Stimulated activated naive CD4-positive, alpha-beta T cell (primary cell): ENCODE measurements at places on chromosomes 6 and 20.

GRCh38 chr6:22008248-22008836 lies 288.5 kb downstream of the PRL start:
- no peak for DNase-seq

DNA sequence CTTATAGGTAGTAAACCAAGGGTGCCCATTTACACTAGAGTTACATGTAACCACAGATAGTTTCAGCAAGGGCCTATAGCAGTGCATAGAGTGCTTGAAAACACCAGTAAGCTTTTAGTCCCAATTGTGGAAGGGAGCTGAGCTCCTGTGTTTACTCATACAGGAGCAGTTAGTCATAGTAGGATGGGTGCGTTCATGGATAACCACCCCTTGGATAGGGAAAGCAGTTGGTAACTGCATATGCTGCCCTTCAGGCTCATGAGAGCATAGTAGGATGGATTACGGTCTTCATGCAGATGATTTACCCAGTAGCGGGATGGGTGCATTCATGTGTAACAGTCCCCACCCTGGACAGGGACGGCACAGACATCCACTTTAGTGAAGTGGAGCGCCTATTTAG lies 45.1 kb downstream of the OR2B6 start:
- DNase-seq, result no peak

DNA sequence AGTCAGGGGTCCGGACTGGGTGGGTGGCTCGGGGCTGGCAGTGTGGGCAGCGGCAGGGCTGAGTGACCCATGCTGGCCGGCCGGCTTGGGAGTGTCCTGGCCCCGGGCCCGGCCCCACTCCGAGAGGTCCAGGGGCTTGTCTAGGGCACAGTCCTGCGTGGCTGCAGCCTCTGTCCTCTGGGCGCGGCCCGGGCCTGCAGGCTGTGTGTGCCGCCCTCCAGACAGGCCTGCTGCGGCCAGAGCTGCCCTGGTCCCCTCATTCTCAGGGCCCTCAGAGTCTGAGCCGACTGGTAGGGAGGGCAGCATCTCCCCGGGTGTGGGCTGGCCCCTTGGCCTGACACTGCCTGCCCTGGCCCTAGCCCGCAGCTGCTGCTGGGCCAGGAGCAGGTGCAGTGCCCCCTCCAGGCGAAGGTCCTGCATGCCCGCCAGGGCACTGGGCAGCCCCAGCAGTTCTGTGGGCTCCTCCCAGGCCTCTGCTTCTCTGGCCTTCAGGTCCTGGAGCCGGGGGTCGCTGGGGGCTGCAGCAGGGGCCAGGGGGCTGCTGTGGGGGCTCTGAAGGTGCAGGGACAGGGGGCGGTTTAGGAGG lies 6.9 kb upstream of the CABLES2 start:
- DNase-seq, result no peak

DNA sequence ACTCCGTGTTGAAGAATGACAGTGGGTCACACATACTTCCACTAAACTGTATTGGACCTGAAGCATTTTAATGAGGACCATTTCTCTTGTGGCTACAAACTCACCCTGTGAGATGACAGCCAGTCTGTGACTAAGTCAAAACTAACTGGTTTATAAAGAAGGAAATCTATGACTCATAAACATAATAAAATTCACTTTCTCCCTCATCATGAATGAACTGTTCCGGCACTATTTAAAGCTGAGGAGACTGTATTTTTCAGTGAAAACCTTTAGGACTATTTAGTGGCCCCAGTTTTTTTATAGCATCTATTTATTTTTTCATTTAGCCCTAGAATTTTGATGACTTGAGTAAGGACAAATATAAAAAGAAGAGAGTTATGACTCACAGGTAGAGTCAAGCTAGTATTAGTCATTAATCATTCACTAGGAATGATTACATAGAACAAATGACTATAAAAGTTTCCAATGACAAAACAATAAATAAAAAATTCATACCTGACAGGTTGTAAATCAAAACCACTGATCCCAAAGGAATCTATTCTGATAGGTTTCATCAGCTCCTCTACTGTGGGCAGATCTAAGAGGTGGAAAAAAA lies 34.2 kb downstream of the CEP162 start:
- DNase-seq, result no peak

DNA sequence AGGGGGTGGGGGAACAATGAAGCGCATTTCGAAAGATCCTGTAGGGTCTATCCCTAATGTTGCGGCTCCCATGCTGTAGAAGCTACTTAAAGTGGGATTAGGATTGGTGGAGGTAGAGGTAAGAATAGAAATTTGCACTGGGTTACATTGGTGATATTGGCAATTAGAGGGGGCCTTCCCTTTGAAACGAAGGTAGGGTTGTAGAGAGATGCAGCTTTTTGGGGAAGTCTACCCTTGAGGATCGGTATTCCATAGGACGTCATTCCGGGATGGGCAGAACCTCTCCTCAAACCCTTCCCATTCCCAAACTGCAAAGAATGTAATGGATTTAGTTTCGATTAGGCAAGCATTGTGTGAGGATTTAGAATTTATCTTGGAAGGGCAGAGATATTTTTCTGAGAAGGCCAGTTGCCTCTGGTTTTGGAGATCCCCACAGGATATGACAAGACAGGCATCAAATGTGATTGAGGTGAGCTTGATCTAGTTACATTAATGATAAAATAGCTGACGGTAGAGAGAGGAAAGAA lies 5.4 kb upstream of the ZNFX1 start:
- no peak for DNase-seq

DNA sequence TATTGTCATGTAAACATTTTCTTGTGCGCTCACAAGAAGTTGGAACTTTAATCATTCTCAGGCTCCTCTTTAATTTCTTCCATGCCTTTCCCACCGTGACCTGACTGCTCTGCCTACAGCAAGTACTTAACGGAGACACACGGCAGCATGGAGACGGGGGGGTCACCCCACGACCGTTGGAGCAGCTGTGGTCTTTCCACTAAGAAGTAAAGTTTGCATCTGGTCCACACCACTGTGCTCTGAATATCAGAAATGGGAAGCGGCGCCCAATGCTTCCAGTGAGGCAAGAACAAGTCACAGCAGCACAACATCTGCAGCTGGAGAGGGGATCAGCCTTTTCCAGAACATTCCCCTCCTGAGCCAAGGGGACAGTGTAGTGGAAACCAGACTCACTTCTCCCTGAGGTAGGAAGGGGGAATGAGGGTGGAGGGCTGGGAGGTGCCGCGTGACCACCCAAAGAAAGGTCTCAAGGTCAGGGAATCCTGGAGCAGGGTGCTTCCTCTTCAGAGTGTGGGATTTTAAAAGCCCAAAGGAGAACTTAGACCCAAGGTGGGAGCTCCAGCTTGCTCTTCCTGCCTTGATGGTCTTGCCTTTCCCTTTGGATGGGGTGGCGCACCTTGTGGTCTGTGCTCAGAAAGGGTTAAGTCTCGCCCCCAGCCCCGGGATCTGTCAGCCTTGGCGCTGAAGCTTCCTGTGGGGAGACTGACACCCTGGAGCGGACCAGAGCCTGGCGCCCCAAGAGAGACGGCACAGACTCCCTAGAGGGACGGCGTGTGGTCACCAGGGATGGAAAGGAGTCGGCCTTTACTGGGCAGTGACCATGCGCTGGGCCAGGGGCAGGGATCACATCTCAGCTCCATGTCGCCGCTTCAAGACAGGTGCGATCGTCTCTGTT lies 25.6 kb upstream of the SMOC2 start:
- DNase-seq, result no peak

- no peak for DNase-seq
Observed at GRCh38 chr6:25302677-25303128, 23.5 kb downstream of the CARMIL1 start.

DNA sequence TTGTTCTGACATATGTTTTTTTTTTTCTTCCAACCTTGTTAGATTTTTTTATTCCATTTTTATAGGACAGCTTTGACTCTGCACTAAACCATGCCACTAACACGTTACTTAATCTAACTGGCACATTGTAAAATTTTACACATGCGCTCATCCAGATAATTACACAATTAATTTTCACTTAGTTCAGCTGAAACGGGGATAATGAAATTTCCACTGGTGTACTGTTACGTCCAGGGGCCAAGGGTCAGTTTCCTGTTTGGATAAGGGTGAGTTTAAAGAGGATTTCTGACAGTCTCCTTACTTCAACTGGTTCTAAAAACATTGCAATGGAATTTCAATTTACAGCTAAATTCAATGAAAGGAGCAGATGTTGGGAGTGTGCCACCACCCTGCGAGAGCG lies 221.8 kb upstream of the CEP162 start:
- no peak for DNase-seq

DNA sequence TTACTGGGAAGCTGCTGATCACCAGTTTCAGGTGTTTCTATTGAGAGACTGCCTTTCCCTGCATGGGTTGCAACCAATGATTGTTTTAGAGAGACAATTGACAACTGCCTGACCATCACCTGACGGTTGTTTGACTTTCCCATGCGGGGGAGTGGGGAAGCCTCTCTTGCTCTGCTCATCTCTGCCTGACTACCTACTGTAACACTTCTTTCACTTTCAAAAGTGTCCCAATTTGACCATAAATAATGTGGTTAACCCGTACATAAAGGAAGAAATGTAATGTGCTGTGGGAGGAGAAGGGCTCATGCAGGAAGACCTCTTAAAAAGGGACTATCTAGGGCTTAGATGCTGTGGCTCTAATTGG lies 122.1 kb upstream of the PHACTR1 start:
- no peak for DNase-seq

DNA sequence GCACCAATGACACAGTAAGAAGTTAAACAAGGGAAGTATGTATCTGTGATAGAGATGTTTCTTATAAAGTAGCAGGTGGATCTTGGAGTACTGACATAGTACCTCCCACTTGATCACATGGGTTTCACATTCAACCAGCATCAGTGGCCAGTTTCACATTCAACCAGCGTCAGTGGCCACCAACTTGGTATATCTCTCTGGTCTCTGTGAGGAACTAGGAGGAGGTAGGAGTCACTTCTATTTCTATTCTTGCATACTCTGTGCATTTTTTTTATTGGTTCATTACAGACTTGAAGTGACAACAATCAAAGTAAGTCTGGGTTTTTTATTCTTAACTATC lies 200.3 kb upstream of the SIM1 start:
- DNase-seq, result no peak

DNA sequence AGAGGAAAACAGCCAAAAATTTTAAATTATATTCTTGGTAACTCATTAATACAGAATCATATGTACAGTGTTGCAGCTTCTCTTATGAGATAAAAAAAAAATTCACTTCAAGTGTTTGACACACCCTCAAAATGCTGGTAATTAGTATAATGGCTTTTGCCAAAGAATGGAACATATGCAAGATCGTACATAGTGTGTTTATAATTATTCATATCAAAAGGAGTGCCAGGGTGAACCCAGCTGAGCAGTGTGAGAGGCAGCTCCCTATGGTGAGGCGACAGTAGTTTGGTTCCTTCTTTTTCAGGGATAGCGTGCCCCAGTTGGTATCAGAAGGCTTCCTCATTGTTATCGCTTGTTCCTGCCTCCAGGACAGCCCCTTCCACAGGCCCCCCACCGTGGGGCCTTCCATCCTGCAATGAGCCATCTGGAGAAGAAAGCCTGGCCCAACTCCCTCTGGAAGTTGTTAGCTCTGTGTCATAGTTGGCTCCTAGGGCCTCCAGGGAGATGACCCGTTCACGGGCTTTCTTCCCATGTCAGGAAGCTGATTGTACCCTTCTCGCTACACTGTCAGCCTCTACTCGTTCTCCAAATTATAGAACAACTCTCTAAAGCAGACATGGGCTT lies 150.7 kb downstream of the FRK start:
- DNase-seq, result no peak

DNA sequence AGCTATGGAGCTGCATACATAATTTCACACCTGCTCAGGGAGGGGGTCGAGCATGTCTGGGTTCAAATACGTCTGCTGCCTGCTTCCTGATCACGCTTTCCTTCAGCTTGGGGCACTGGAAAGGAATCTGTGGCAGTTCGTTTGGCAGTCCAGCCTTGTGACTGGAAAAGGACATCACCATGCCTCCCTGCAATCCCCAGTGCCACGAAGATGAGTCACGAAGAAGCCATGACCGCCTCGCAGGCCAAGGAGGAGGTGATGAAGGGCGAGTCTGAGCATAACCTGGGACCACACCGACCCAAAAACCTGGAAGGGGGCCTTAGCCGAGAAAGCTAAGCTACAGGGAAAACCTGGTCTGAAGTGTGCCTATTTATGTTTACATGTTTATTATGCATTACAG lies 13.1 kb downstream of the JAG1 start:
- DNase-seq, result no peak

DNA sequence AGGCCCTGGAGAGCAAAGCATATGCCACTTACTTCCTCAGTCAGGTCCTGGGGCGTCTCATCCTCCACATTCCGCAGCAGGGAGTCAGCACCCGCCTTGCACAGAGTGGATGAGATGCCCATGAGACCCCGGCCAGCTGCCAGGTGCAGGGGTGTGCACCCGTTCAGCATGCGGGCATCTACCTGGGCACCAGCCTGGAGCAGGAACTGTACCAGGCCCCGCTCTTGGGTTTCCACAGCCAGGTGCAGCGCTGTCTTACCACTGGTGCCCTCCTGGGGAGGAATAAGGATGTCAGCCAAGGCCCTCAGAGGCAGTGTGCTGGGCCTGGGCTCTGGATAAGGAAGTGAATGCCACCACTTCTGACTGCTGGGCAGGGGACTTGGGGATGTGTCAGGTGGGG lies 2.7 kb upstream of the SLC35B2 start:
- DNase-seq, result no peak

- DNase-seq, result no peak
Observed at GRCh38 chr6:164897523-164898235, 411.7 kb downstream of the C6orf118 start.

DNA sequence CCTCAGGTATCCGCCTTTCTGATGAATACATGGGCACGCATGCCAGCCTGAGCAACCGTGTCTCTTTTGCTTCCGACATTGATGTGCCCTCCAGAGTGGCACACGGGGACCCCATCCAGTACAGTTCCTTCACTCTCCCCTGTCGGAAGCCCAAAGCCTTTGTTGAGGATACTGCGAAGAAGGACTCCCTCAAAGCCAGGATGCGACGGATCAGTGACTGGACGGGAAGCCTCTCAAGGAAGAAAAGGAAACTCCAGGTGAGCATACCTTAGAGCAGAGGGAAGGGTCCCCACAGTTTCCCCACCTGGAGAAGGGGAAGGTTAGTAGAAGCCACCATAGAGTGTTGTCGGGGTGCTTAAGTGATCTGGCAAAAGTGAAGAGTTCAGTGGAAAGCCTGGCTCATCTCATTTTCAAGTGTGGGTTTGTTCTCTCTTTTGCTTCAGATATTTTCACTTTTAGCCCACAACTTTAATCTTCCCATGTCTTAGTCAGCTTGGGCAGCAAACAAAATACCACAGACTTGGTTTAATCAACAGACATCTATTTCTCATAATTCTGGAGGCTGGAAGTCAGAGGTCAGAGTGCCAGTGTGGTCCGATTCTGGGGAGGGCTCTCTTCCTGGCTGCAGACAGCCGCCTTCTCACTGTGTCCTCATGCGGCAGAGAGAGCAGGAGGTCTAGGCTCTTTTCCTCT lies 133.5 kb upstream of the CLDN20 start:
- no peak for DNase-seq

DNA sequence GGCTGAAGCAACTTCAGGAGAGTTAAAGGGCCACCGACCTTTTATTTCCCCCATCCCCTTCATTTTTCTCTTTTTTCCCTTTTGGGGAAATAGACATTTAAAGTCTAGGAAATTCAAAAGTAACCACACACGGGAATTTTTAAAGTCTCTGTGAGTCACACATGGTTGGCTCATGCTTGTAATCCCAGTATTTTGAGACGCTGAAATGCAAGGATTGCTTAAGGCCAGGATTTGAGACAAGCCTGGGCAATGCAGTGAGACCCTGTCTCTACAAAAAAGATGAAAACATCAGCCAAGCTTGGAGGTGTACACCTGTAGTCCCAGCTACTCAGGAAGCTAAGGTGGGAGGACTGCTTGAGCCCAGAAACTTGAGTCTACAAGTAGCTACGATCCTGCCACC lies 34.2 kb downstream of the KATNA1 start:
- no peak for DNase-seq

GRCh38 chr6:34445313-34445860 lies 19.5 kb upstream of the RPS10 start:
- no peak for DNase-seq
